ENCODE measurements at places on chromosomes 5 and 9.

- DNase-seq = no peak
Measured at GRCh38 chr5:77437194-77437593, 54.9 kb downstream of the WDR41 start.

GRCh38 chr9:108093773-108094675 lies 604.5 kb upstream of the KLF4 start:
- DNase-seq = no peak

DNA sequence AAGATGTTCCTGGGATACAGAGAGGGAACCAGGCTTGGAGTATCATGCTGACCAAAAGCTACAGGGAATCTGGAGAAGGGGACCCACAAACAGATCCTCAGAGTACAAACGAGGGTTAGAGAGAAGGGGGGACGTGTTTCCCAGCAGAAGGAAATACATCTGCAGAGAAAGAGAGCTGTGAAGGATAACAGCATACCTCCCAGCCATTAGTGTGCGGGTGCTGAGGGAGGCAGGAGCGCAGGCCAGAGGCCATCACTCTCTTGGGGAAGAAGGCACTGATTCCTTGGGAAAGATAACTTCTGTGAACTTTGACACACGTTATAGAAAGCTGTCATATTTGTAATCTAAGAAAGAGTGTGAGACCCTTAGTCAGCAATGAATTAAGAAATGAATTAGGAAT lies 96.9 kb downstream of the KCNN2 start:
- DNase-seq = no peak

- no peak for DNase-seq
Measured at GRCh38 chr5:81850501-81851357, 99.8 kb upstream of the SSBP2 start.

GRCh38 chr5:64628901-64629300 lies 61.4 kb upstream of the SHISAL2B start:
- no peak for DNase-seq
